ENCODE measurements at places on chromosomes 7 and 10.

- no peak for DNase-seq
Observed at GRCh38 chr10:67789769-67790168, 48.2 kb downstream of the DNAJC12 start.

GRCh38 chr10:111104811-111105210 lies 28.0 kb downstream of the ADRA2A start:
- DNase-seq = no peak

DNA sequence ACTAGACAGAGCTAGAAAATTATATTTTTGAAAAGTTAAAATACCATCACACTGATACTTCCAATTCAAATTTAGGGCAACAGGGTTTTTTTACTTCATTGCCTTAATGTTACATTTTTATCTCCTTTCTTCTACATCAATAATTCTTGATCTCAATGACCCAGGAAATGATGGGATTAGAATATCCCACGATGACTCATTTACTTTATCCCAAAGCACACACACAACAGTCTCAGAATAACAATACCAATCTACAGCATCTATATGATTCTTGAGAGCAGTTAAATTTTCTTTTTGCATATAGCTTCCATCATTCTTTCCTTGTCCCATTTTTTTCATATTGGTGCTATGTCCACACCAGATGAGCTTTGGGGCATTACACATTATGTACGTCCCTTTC lies 98.4 kb upstream of the EEPD1 start:
- no peak for DNase-seq

- DNase-seq = peak; percentile 49
Observed at GRCh38 chr10:95391581-95392216, 100.9 kb upstream of the PDLIM1 start.

- no peak for DNase-seq
Observed at GRCh38 chr10:13201132-13201531, 33.0 kb downstream of the UCMA start.

- DNase-seq = no peak
Observed at GRCh38 chr7:29987083-29987482, 2.5 kb downstream of the SCRN1 start.

DNA sequence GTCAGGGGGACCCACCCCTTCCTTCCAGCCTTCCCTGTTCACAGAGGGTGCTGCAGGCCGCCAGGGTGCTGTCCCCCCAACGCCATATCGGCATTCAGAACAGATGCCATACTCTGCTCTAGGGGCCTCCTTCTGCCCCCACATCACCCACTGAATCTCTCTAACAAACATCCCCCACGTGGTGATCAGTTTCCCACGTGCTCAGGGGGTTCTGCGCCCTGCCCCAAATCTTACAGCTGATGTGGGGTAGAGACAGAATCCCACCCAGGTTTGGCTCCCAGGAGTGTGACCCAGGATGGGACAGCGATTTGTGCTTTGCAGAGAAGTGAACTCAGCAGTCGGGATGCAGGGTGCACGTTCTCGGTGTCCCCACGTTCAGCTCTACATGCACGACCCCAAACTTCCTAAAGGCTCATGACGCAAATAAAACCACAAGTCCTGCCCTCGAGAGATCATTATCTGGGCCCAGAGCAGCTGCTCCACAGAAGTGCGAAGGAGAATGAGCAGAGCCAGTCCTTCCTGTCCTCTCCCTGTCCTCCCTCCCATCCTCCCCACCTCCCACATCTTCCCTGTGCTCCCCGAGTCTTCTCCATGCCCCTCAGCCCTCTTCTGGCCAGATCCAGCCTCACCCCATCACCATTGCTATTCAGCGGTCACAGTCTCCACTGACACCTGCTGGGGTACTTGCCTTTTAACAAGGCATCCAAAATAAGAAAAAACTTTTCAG lies 423.4 kb downstream of the DNAJB6 start:
- no peak for DNase-seq

DNA sequence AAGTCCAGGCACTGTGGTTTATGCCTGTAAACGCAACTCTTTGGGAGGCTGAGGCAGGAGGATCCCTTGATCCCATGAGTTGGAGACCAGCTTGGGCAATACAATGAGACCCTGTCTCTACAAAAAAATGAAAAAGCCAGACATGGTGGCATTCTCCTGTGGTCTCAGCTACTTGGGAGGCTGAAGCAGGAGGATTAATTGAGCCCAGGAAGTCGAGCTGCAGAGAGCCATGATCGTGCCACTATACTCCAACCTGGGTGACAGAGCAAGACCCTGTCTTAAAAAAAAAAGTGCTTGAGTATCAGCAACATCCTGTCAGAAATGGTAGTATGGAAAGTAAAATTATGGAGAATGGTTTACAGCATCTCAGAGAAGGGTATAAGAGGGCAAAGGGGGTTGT lies 11.6 kb downstream of the APBB1IP start:
- no peak for DNase-seq

DNA sequence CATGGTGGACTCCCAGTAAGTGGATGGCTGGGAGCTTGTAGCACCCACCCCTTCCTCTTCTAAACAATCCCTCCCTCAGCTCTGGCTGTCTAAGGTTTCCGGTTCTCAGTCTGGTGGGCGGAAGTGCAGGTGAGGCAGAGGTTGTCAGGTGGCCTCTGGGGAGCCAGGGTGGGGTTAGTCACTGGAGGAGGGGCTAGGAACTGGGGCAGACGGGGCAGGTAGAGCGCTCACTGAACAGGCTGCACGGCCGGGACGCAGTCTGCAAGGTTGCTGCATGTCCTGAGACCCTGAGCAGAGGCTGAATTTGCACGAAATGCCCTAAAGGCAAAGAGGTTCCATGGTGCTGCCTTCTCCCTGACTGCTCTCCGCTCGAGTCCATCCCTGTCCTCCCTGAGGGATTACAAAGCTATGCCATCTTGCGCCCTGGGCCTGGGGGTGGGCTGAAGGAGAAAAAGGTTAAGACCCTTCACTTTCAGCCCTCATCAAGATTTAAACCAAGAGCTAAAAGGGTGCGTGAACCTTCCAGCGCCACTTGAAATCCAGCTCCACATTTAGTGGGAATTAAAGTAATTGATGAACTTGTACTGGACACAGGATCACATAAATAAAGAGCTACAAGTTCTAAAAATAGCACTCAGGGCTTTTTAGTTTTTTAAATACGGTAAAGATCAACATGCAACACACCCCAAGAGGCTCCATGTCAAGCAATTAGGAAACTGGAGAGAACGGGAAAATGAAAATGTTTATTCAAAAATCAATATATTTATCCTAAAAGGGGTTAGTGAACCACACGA lies 62.3 kb upstream of the CTBP2 start:
- no peak for DNase-seq

DNA sequence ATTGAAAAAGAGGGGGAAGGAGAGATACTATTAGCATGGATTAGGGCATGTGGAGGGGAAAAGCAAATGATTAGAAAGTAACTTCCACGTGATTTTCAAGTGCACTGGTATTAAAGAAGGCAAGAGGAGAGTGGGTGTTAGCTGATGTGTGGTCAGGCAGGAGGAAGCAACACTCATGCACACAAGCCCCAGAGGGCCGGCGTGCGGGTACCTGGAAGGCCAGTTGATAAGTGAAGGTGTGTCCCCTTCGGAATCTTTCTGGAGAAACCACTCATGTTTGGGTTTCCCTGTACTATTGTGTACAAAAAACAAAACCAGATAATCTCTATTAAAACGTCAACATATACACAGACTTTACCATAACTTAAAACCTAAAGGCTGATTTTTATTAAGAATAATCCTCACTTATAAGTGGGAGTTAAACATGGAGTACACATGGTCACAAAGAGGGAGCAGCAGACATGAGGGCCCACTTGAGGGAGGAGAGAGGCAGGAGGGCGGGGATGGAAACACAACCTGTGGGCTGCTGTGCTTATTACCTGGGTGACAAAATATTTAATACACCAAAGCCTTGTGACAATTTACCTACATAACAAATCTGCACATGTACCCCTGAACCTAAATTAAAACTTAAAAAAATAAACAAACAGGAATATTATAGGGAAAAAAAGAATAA lies 98.9 kb downstream of the SVIL start:
- DNase-seq = peak; percentile 44

DNA sequence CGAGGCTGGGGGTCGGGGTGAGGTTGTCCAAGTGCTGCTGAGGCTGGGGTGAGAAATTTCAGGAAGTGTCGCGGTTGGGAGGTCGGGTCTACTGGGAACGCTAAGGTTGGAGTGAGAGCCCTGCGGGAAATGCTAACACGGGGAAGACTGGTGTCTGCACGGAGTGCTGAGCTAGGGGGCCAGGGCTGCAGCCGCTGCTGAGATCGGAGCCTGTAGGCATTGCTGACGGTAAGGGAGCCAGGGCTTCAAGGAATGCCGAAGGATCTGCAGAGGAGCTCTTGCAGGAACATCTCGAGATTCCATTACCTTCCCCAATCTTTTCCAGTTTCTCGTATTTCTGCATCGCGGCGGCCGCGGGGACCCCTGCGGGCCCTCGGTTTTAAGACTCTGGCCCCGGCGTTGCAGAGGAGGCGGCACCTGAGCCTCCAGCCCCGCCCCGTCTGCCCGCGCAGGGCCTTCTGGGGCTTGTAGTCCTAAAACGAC lies at the start of gene CDK5:
CDK5 (minus strand) TSS at position 392 of the 483 bp plus-strand sequence; CDS start at position 343, 49 bp downstream.
- no peak for DNase-seq

- no peak for DNase-seq
Observed at GRCh38 chr10:29623797-29624196, 11.0 kb downstream of the SVIL start.

DNA sequence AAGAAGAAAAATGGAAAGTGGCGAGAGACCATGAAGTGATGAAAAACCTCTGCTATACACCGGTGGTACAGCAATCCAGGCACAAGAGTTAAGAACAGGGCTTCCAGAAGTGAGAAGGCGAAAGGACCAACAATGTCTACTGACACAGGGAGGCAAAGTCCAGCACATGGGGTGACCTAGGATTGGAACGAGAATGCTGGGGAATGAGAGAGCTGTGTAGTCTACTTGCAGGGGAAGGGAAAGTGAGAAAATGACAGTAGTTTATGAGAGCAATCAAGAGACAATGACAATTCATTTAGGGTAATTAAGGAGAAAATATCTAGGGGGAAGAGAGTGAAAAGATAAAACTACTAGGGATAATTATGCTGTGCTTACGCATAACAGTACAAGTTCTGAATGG lies 169.2 kb downstream of the SLC25A13 start:
- no peak for DNase-seq

GRCh38 chr7:136971776-136972175 lies 103.3 kb downstream of the CHRM2 start:
- no peak for DNase-seq

- DNase-seq = peak; percentile 53
Observed at GRCh38 chr10:97463363-97464132, 17.6 kb downstream of the ZDHHC16 start.

- no peak for DNase-seq
Observed at GRCh38 chr10:21162948-21163347, 265.8 kb upstream of the NEBL start.

DNA sequence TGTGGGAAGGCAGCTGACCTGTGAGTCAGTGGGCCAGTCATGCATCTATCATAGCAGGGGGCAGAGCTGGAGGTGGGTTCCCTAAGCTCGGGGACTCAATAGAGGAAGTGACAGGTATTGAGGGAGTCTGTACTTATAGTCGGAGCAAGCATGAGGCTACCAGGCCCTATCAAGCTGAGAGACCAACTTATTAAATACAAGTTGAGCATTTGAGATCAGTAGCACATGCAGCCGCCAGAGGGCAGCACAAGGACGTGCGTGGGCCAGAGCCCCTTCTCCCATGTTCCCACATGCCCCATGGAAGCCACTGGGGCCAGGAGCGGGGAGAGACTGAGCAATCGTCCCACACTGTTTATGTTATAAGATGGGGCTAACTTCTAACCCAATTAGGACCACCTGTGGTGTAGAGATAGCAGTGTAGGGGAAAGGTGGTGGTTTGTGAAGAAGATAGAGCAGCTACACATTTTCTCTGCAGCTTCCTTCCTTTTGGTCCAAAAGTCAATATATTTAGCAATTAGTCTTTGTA lies 13.0 kb upstream of the STK31 start:
- DNase-seq = peak; percentile 73

DNA sequence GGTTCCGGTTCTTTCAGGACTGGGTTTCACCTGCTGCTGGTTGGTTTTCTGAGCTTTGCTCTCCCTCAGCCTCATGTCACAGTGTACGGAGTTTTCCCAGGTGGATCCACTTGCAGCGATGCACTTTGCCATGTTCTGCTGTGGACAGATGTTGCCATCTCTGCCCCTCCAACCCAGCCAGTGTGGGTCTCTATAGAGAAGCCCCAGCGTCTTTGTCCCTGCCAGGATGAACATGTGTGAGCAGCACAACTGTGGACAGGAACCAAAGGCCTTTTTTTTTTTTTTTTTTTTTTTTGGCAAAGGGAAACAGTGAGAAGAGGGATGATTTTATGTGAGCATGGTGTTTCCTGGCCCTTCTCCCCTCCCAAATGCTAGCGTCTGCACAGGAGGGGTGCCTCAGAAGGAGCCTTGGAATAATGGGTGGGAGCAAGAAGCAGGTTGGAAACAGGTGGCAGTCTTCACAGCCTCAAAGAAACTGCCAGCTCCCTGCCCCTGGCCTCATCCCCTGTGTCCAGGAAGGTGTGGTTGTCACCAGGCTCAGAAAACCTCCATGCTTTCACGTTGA lies 106.5 kb downstream of the RPS24 start:
- no peak for DNase-seq

GRCh38 chr7:67992287-67992686 lies 995.7 kb downstream of the TYW1 start:
- DNase-seq = no peak

DNA sequence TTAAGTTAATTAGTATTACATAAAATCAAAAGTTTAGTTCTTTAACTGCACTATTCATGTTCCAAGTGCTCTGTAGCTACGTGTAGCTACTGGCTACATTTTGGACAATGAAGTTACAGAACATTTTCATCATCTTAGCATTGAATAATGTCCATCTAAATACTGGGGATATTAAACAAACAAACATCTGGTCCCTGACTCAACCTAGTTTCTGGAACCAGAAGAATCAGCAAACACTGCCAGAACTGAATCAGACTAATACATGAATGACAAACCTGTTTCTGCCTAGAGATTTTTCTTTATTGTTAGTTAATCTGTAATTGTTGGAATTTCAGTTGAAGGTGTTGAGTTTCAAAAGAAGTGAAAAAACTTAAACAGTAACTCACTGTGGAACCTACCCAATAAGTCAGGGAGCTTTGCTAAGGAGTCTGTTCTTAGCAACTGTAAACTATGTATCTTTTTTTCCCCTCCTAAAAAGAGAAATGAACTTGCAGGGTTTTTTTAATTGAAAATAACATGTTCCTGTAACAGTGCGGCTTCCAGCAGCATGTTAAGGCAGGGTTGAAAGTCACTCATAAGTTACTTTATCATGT lies 58.3 kb downstream of the CDK13 start:
- DNase-seq = no peak
